ENCODE measurements at places on chromosomes 16 and 17.

GRCh38 chr16:85395207-85395912, 217.8 kb upstream of the GSE1 start:
- DNase-seq, result no peak

DNA sequence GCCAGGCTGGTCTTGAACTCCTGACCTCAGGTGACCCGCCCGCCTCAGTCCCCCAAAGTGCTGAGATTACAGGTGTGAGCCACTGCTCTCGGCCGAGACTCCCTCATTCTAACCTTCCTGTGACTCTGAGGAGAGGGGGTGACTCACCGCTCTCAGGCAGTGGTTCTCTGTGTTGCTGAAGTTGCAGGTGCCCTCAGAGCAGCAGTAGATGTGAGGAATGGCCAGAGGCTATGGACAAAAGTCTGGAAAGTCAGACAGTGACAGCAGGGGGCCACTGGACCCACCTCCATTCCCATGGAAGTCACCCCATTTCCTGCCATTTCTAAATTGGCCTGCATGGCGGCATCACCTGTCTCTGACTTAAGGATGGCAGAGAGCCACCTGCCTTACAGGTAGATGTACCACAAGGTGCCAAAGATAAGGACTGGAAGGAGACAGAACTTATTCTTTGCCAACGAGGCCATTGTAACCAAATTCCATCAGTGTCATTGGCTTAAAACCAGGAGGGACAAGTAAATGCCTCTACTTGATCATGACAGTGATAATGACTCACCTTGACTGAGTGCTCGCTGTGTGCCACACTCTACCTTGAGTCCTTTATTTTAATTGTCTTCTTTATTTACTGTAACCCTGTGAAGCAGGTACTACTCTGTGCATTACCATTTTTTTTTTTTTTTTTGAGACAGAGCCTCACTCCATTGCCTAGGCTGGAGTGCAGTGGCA, 15.3 kb upstream of the CNOT1 start:
- no peak for DNase-seq

- DNase-seq, result peak; percentile 3
These were observed 22.2 kb upstream of the RHOT1 start for GRCh38 chr17:32120141-32120540.

- peak; percentile 80 for DNase-seq
These were observed 32.7 kb downstream of the CDK5R1 start for GRCh38 chr17:32519228-32520103.

- DNase-seq, result no peak
These were observed 609.9 kb upstream of the SALL1 start for GRCh38 chr16:51761001-51761400.

GRCh38 chr17:78525511-78526160, 51.6 kb downstream of the DNAH17 start:
- DNase-seq, result no peak

- no peak for DNase-seq
These were observed 12.4 kb downstream of the RAB5C start for GRCh38 chr17:42142371-42142896.

DNA sequence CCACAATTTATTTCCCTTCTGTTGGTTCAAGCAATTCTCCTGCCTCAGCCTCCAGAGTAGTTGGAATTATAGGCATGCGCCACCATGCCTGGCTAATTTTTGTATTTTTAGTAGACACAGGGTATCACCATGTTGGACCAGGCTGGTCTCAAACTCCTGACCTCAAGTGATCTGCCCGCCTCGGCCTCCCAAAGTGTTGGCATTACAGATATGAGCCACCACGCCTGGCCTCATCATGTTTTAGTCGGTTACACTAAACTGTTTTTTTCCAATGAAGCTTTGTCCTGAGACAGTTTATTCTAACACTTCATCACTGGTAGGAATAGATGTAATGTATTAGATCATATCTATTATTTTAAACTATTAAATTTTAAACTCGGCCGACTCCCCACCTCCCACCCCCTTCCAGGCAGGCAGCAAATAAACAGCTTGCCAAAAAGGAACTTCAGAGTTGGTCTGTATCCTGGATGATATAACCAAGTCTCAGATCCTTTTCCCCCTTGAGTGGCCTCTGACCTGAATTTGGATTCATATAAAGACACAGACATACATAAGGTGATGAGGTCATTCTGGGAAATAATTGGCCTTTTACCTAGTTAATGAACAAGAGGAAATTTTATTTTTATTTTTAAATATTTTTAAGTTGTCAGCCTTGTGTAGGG, 18.4 kb upstream of the CORO6 start:
- no peak for DNase-seq

- no peak for DNase-seq
These were observed 64.9 kb downstream of the ARHGAP17 start for GRCh38 chr16:24950275-24950674.

DNA sequence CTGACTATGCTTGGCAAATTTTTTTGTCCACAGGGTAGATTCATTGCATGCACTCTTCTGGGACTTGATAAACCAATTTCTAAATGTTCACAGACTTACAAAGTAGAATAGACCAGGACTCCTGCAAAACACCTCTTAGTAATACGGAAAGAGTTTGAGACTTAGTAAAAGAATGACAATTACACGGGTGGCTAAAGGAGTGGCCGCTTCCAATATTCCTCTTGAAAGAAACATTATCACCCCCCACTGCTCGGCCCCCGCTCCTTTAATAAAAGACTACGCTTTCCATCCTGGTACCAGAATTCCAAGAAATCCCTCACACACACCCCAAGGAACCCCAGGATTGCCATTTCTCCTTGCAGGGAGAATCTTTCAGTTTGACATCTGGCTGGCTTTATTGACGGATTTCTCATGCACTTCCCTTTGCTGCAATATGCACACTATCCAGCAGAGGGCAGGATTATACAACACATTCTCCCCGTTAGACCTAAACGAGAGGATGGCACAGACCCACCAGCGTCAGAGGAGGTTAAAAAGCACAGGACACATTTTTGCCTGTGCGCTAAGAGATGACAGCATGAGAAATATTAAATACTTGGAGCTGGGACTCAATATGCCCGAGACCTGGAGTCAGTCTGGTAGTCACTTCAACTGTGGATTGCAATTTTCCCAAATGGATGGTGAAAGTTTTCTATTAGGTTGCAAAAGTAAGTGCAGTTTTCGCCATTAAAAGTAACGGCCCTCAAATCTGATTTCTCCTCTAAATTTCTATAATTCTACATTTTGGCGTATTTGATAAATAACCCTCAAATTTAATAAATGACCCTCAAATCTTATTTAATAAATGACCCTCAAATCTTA, 46.6 kb upstream of the NUDT7 start:
- peak; percentile 68 for DNase-seq

DNA sequence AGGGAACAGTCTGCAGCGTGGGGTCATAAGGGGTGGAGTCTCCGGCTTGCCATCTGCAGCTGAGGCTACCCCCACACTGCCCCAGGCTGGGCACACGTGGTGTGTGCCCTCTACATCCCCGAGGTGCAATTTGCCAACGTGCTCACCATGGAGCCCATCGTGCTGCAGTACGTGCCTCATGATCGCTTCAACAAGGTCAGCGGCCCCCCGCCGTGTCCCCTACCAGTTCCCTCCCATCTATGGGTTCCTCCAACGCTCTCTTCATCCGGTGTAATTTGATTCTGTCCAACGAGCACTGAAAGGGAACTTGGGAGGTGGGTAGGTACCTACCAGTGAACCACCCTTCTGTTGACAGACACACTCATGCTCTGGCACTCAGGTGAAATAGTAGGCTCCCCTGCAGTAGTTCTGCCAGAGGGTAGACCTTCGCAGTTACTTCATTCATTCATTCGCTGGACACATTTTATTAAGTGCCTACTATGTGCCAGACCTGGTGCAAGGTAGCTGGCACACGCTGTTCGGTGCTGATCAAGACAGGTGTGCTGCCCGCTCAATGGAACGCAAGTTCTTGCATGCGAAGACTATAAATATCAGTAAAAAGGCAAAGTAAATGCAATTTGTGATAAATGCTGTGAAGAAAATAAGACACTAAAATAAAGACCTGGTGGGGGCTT, 2.7 kb downstream of the MLLT6 start:
- DNase-seq, result no peak

- no peak for DNase-seq
These were observed 138.8 kb downstream of the PRKCA start for GRCh38 chr17:66441101-66441661.

DNA sequence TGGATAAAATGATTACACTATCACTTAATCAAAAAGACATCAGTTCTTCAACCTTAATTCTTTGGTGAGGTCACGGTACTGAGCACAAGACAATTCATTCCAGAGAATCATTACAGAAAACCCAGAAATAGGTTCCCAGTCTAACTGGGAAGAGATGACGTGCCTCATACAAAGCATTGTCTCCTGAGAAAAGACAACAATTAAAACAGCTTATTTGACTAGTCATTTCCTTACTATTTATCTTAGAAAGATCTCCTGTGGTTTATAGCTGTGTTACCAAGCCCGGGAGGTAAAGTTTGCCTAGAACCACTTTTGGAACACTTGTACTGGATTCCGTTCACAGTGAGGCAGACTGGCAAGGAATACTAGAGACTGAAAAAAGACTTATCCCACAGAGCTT, 5.1 kb downstream of the PHF12 start:
- DNase-seq, result no peak

DNA sequence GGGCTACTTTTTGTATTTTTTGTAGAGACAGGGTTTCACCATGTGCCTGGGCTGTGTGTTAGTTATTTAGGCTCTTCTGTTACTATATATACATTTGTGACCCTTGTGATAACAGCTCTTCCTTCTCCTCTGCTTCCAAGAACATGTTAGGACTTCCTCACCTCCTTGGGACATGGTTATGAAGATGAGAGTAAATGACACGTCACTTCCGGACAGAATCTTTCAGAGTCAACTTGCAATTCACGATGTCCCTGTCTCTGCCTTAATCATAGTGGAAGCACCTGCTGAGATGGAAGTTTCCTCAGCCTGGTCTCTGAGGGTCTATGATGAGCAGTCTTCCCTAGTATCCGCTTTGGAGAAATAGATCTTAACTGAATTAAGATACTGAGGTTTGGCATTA, 42.9 kb downstream of the CCDC42 start:
- no peak for DNase-seq

- no peak for DNase-seq
These were observed 118.9 kb downstream of the AATF start for GRCh38 chr17:37067555-37068111.

GRCh38 chr17:67027031-67027628, 17.2 kb upstream of the CACNG1 start:
- no peak for DNase-seq

GRCh38 chr17:82929676-82930042, 89.8 kb upstream of the ZNF750 start:
- no peak for DNase-seq

GRCh38 chr17:9403257-9403656, 172.4 kb downstream of the STX8 start:
- no peak for DNase-seq

- no peak for DNase-seq
These were observed 29.5 kb downstream of the DRC3 start for GRCh38 chr17:18002171-18002570.

- peak; percentile 38 for DNase-seq
These were observed 1.4 kb downstream of the PYDC1 start for GRCh38 chr16:31215287-31216162.

- no peak for DNase-seq
These were observed 52.2 kb downstream of the DNAH17 start for GRCh38 chr17:78524870-78525510.

DNA sequence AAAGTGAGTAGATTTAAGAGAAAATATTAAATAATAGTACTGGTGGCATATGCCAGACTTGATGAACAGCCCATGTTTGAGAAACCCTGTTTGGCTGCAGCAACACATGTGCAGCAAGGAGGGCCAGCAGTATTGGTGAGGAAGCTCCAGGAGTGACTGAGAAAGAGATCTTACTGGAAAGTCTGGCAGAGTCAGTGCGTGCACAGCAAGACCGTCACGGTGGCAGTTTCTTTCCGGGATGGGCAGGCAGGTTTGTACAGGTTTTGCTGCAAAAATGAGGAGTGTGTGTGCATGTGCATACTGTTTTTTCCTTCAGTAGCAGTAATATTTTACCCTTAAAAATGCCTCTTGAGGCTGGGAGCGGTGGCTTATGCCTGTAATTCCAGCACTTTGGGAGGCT, 41.4 kb downstream of the KSR1 start:
- DNase-seq, result no peak

- no peak for DNase-seq
These were observed 291.9 kb upstream of the N4BP1 start for GRCh38 chr16:48901712-48902374.

- no peak for DNase-seq
These were observed 380.4 kb upstream of the EEF2KMT start for GRCh38 chr16:5478036-5478435.

- no peak for DNase-seq
These were observed 22.8 kb downstream of the TAOK1 start for GRCh38 chr17:29412780-29413565.

DNA sequence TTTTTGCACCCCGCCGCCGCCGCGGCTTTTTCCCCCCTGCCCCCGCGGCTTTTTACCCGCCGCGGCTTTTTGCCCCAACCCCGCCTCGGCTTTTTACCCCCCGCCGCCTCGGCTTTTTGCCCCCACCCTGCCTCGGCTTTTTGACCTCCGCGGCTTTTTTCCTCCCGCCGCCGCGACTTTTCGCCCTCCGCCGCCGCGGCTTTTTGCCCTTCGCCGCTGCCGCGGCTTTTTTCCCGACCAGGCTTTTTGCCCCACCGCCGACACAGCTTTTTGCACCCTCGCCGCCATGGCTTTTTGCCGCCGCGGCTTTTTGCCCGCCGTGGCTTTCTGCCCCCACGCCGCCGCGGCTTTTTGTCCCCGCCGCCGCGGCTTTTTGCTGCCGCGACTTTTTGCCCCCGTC, 137.0 kb upstream of the TP53TG3D start:
- peak; percentile 25 for DNase-seq

DNA sequence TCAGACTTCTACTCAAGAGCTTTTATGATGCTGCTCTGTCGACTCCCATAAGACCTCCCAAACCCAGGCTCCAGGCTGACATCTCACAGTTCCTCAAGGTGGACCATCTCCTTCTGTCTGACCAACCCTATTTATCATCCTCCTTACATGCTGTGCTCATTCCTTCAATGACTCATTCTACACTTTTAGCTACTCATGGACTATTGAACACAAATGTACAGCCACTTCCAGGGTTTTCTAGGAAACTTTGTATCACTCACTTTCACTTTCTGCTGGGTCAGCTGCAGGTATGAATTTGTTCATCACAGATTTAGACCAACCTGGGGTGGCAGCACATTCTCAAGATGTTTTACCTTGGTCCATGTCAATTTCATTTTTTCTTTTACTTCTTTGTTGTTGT, 162.4 kb upstream of the FAM20A start:
- no peak for DNase-seq

GRCh38 chr16:84303023-84303422, 8.3 kb downstream of the WFDC1 start:
- DNase-seq, result no peak

DNA sequence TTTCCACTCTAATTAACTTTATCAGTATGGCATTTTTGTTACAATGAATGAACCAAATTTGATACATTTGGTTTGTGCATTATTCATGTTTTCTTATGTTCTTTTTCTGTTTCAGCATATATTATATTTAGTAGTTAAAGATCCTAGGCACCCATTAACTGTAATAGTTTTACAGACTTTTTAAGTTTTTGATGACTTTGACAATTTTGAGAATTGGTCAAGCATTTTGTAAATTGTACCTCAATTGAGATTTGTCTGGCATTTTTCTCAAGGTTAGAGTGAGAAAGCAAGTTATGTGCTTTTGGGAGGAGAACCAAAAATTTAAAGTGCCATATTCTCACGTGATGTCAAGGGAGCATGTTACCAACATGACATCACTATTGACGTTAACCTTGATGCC, 1019.2 kb downstream of the CDH11 start:
- no peak for DNase-seq

Data from stimulated activated CD8-positive, alpha-beta memory T cell treated with anti-CD3 and anti-CD28 coated beads, Interleukin-4, amount 100 ng/mL, for 48 hours (primary cell).